ENCODE measurements at places on chromosomes 5 and 9.

- DNase-seq, result no peak
Measured at GRCh38 chr5:93924628-93925027, 183.2 kb upstream of the POU5F2 start.

DNA sequence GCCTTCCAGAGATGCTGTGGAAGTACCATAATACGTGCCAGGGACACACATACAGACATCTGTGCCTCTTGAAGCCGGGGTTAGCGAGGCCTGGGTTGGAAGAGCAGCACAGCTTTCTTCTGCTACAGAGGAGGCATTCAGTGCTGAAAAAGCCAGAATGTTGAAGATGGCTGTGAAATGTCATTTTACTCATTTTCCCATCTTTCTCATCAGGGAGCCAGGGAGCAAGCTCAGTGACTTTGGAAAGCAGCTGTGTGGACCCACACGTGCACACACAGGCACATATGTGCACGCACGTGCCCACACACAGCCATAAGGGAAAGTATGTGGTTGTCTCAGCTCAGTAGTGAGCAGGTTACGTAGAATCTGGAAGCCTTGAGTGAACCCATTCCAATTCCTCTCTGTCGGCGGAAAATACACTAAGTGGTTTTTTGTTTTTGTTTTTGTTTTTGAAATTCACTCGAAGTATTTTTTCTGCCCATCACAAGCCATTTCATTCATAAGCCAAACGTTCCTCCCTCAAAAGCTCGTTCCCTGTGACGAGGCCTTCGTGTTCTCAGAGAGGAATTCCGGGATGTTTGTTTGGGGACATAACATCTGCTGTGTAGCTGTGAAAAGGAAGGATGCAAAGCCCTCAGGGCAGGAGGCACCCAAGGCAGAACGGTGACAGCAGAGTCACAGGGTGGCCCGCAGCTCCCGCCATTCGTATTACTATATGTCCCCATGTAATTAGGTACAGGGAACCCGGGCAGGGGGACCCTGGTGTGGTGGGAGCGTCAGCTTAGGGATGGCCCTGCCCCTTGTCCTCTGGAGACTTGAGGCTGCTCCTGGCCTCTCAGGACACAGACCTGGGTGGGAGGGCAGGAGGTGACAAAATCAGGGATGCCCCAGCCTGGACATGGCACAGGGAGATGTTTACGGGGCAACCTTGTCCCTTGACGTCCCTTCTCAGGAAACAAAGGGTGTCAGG is 29.0 kb upstream of the ANKRD33B start:
- DNase-seq, result no peak

DNA sequence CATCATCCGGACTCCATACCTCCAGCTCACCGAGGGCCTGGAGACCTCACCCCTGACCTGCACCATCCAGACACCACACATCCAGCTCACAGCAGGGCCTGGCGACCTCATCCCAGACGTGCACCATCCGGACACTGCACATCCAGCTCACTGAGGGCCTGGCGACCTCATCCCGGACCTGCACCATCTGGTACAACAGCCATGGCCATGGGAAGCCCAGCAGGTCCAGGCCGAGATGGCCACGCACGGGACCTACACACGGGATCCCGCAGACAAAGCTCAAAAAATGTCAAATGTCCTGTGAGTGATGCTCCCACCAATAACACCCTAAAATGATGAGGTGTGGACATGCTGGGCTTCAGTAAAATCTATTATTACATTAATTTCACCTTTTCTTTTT is 9.7 kb downstream of the TERT start:
- DNase-seq, result no peak

GRCh38 chr9:84493284-84493947 is 152.9 kb upstream of the SLC28A3 start:
- no peak for DNase-seq

DNA sequence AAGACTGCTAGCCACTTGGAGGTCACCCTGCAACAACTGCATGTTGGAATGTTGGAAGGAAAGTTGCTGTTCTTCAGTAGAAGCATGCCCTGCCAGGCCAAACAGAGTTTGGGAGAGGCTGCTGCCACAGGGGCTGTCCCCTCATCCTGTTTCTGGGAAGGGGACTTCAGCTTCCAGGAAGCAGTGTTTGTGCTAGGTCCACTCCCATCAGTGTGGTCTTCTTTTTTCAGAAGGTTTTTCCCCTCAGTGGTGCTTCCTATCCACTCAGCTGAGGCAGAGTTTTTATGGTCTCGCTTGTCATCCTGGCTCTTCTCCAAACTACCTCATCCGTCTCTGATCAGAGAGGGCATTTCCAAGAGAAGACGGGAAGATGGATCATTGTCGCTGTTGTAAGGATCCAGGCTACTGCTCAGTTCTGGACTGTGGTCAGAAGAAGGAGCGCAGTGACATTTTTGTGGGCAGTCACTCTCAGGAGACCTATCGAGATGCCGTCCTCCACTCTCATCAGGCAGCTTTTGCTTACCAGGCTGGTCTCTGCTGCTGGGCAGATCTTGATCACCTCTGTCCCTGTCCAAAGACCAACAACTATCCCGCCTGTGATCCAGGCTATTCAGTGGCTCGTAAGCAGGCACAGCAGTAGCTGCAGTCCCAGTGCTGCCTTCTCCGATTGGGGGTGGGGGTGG is 97.8 kb upstream of the C5orf63 start:
- no peak for DNase-seq

DNA sequence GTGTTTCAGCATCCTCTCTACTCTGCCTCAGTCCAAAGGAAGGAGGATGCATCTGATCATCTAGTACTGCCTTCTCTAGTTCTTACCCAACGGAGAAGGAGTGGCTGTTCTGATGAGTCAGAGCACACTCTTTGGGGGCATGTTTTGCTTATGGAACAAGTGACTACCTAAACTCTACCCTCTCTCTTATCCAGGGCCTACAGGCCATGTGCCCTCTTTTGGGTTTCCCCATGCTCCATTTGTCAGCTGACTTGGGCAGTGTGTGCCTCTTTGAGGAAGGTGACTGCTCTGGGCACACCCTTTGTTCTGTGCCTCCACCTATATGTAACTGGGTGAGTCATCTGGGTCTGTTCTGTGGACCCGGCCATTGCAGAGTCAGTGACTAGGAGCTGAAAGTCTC is 89.6 kb upstream of the BNC2 start:
- no peak for DNase-seq

GRCh38 chr5:76524868-76525267 is 98.3 kb downstream of the F2RL2 start:
- DNase-seq, result peak; percentile 32

DNA sequence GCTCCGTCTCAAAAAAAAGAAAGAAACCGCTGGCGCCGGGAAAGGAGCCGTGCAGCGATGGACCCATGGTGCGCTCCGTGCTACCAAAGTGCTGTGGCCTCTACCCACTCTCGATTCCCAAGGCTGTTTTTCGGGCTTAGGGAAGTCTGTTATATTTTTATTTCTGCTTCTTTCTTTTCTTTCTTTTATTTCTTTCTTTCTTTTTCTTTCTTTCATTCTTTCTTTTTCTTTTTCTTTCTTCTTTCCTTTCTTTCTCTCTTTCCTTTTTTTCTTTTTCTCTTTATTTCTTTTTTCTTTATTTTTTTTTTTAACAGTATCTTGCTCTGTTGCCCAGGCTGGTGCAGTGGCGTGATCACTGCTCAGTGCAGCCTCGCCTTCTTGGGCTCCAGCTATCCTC is 87.5 kb downstream of the ANXA2R start:
- DNase-seq, result no peak

- no peak for DNase-seq
Measured at GRCh38 chr9:70995511-70995910, 125.9 kb downstream of the TRPM3 start.

DNA sequence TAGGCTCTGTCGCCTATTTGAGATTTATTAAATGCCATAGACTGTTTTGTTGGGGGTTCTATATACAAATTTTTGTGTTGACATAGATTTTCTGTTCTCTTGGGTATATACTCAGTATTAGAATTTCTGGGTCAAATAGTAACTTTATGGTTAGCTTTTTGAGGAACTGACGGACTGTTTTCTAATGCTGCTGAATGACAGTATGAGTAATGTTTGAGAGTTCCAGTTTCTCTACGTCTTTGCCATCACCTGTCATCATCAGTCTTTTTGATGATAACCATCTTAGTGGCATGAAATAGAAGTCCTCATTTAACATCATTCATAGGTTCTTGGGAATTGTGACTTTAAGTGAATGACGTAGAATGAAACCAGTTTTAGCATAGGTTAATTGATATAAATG is 60.1 kb downstream of the CCDC171 start:
- no peak for DNase-seq

GRCh38 chr5:20145240-20145639 is 157.2 kb upstream of the CDH18 start:
- no peak for DNase-seq

DNA sequence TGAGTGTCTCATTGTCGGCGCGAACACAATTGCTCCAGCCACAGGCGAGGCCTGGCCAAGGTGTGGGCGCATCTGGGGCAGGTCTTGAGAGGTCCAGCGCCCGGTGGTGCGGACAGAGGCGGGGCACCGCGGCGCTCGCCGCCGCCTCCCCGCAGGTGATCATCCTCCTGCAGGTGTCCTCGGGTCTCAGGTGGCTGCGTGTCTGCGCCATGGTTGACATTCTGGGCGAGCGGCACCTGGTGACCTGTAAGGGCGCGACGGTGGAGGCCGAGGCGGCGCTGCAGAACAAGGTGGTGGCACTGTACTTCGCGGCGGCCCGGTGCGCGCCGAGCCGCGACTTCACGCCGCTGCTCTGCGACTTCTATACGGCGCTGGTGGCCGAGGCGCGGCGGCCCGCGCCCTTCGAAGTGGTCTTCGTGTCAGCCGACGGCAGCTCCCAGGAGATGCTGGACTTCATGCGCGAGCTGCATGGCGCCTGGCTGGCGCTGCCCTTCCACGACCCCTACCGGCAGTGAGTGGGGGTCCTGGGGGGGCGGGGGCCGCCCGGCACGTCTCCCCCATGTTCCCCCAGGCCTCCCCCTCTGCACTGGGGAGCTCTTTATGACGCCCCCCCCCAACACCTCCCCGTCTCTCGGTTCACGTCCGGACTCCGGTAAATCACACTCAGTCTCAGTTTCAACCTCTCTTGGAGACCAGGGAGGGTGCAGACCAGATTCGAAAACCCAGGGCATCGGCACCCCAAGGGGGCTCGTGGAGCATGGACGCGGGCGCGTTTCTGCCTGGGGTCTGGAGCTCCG is 446 bp downstream of the NXNL2 start:
- no peak for DNase-seq

DNA sequence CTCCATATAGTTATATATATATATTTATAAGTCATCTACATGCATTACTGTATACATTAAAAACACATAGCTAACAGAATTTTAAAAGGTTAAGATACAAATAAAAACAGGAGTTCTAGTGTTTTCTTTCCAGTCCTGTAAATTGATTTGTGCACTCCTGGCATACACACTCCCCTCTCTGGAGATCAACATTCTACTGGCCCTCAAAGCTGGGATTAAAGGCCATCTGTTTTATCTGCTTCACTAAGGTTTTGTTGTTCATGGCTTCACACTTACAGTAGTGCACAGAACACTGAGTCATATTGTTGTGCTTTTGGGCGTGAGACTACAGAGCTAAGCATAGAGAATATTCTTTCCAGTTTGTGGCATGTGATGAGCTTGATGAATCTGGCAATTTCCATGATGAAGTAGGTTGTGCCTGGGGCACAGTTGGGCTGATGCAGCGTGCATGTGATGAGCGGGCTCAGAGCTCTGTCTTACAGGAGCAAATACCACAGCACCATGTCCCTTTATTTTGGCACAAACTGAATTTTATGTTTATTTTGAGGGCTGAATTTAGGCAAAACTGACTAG is 98.2 kb downstream of the TAF11L14 start:
- no peak for DNase-seq

DNA sequence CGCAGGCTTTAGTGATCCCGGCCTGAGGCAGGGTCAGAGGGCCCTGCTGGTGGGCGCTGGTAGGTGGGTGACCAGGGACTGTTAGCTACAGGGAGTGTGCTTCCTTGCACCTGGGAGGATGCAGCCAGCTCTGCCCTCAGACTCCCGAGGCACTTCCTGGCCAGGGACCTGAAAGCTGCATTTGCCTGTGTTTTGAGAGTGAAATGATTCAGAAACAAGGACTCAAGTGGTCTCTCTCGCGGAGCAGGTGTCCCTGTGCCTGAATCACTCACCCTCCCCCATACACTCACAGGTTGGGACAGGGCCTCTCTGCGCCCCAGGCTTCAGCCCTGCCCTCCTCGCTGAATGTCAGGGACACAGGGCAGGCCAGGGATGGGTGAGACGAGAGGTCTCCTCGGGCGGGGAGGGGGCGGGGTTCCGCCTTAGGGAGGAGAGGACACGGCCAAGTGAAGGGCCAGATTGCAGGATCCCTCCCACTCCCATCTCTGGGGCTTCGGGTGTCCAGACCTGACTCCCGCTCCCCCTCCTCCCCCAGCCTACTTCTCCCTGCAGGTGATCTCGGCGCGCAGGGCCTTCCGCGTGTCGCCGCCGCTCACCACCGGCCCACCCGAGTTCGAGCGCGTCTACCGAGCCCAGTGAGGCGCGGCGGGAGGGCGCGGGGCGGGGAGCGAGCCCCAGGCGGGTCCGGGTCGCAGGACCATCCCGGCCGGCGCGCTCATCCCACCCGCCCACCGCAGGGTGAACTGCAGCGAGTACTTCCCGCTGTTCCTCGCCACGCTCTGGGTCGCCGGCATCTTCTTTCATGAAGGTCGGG is 1.5 kb downstream of the LTC4S start:
- no peak for DNase-seq

GRCh38 chr9:10721301-10721700 is 108.5 kb upstream of the PTPRD start:
- DNase-seq, result no peak

GRCh38 chr9:136019041-136019680 is 58.0 kb upstream of the UBAC1 start:
- DNase-seq, result no peak

DNA sequence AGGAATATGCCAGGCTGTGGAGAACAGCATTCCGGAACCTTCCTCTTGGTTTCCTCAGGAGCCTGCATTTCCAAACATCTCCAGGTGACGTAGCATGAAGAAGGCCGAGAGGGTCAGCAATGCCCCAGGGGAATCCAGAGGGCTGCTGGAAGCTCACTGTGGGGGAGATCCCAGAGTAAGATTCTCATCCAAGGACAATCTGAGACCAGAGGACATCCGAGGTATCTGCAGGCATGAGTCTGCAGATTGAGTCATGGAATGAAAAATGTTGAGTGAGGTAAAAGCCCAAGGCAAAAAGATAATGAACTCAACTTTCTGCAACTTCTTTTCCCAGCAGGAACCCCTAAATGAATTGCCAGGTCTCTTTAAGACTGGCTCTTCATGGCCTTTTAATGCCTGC is 73.5 kb downstream of the KIF4B start:
- no peak for DNase-seq

GRCh38 chr9:6152788-6153187 is 62.8 kb upstream of the IL33 start:
- no peak for DNase-seq

- DNase-seq, result no peak
Measured at GRCh38 chr9:120735415-120736126, 21.3 kb upstream of the MEGF9 start.

DNA sequence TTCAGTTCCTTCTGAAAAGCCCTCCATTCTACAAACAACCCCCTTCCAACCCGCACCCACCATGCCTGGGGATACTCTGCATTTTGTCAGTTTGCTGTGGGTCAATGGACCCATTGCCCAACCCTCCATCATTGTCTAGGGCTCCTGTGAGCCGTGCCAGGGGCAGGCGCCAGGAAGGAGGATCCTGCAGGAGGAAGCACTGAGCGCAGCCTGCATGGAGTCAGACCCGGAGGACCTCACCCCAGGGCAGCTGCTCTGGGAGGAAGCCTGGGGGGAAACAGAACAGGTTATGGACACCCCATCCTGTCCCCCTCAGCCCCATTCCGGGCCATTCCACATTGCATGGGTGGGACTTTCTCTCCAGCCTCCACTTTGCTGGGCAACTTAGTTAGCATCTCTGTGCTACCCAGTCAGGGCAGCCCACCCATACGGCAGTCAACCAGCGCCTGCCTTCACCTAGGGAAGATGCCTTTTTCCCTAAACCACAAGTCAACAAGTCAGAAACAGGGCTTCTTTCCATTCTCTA is 48.6 kb upstream of the VDAC1 start:
- no peak for DNase-seq
